ENCODE measurements at places on chromosomes 12 and 14.

DNA sequence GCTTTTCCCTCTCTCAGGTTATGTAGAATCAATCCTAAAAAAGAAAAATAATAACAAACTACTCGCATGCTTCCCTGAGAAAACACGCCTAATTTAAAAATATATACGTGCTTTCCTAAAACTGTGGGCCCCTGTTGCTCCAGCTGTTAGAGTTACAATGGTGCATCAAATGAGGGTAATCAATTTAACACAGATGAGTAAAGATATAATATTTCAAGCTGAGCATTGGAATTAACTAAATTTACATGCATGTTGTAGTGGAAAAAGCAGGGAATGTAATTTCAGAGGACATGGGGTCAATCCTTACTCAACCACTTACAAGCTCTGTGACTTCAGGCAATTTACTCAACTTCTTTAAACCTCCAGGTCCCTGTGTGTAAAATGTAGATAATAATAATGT, 22.4 kb upstream of the LGR5 start:
- no peak for DNase-seq

- no peak for DNase-seq
These were observed 188.9 kb downstream of the NPAS3 start for GRCh38 chr14:33127531-33127930.

GRCh38 chr12:117444781-117445180, 83.4 kb upstream of the NOS1 start:
- DNase-seq, result no peak

GRCh38 chr14:102898298-102898697, 24.2 kb upstream of the AMN start:
- DNase-seq, result no peak

DNA sequence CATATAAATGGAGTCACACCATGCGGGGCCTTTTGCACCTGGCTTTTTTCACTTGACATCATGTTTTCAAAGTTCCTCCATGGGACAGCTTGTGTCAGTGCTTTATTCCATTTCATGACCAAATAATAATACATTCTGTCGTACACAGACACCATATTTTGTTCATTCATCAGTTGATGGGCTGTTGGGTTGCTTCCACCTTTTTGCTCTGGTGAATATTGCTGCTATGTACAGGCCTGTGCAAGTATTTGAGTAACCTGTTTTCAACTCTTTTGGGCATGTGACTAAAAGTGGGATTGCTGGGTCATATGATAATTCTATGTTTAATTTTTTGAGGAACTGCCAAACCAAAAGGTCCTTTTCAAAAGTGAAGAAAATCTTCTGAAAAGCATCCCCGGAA, 46.9 kb downstream of the HCAR2 start:
- DNase-seq, result no peak

DNA sequence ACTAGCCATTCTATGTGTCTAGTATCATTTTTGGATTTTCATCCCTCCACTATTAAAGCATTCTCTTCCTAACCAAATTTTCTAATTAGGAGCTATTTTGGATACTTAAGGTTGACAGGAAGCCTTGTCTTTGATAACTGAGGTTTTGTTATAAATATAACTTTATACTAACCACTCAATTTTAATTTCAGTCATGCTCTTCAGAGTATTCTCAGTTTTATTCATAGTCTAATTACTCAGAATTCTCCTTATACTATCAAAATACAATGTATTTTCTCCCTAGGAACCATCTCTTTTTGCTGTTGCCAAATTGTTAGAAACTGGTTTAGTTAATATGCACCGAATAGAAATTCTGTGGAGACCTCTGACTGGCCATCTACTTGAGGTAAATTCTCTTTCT, 76.2 kb downstream of the MON2 start:
- DNase-seq, result no peak

Measured in cardiac muscle cell (in vitro differentiated cells and primary cell).